Astrocyte of the spinal cord (primary cell): ENCODE measurements at places on chromosomes 16 and 17.
A peak's percentile ranks its signal among the peaks of the same experiment; 100 is the strongest.

- DNase-seq, result no peak
Observed at GRCh38 chr16:20349615-20350014, 2.9 kb downstream of the UMOD start.

- DNase-seq, result peak; percentile 35
Observed at GRCh38 chr16:22291860-22292318, 5.3 kb upstream of the POLR3E start.

- no peak for DNase-seq
Observed at GRCh38 chr16:67447508-67448076, 16.7 kb downstream of the HSD11B2 start.

DNA sequence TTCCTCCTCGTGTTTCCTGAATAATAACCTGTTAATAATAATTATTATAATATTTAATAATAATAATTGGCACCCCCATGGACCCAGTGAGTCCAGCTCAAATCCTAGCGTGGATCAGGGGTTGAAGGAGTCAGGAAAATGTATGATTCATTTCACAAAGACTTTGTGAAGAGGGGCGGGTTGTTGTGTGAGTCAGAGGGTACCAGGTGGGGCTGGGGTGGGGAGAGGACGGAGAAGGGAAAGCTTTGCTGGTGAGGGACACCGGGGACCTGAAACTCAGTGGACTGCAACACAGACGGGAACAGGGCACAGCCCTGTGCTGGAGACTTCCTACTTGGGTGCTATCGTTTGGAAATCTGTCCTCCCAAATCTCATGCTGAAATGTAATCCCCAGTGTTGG lies 3.1 kb upstream of the ADORA2B start:
- DNase-seq, result no peak

GRCh38 chr17:10075919-10076318 lies 122.5 kb downstream of the GAS7 start:
- DNase-seq, result no peak

- DNase-seq, result no peak
Observed at GRCh38 chr17:9368631-9369030, 207.0 kb downstream of the STX8 start.

- DNase-seq, result no peak
Observed at GRCh38 chr17:37789021-37789565, 44.2 kb upstream of the HNF1B start.
